Hematopoietic multipotent progenitor cell treated with erythropoietin and hydrocortisone succinate and interleukin-3 and kit ligand, for 15 days (in vitro differentiated cells): ENCODE measurements at places on chromosomes 1 and 21.

DNA sequence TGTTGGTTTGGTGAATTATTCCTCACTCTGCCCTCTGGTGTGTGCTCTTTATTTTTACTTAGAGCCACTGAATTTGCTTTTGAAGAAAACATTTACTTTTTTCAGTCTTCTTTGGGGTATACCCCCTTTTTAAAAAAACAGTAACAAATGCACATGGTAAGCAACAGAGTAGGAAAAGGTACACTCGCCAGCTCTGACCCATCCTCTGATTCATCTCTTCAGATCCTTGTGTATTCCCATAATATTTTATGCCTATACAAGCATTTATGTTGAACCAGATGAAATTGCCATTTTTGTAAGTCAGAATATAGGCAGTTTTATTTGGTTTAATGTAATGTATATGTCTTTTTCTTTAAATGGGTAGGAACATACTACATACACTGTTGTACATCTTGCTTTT, 28.3 kb downstream of the TTC3 start:
- no peak for DNase-seq

- DNase-seq, result no peak
Observed at GRCh38 chr1:71393301-71393700, 312.5 kb upstream of the ZRANB2 start.

DNA sequence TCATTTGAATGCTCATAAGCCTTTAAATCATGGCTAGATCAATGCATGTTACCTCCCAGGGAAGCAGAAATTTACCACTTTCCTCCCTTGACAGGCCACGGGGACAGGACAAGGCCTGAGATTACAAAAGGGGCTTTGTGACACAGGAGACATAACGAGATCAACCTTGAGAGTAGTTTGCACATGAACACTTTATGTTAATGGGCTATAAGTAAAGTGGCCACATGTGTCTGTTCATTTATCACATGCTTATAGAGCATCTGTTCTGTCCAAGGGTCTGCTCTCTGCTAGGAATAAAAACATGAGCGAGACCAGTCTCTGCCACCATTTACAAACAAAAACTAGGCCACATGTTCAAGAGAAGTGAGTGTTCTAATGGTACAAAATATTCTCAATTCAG, 144.1 kb upstream of the C8B start:
- DNase-seq, result no peak

DNA sequence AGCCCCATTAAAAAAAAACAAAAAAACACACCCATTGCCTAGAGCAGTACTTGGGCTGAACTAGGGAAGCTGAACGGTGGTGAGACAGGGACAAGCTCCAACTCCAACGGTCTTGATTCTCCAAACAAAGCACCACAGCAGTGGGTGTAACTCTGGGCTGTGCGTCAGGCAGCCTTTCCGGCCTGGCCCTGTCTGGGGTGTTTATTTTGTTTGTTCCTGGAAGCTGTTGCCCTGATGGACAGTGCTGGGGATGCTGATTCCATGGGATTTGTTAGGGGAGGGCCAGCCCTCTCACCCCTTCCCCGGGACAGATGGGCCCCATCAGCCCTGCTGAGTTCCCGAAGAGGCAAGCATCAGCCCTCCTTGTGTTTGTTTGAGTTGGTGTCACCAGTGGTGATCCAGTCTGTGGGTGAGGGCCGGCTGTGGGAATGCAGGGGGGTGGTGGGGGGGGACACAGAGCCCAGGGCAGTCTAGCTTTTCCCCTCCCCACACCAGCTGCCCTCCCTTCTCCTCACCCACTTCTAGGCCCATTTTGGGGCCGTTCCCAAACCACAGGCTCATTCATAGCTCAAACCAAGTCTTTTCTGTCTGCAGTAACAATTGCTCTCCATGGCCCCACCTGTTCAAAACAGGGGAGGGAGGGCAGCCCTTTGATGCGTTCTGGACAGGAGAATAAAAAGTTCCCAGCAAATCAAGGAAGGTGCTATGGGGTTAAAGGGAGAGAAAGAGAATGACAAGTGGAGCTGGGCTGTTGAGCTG, 4.5 kb downstream of the WNT2B start:
- no peak for DNase-seq

GRCh38 chr1:79749607-79750006, 743.1 kb upstream of the ADGRL4 start:
- DNase-seq, result no peak

DNA sequence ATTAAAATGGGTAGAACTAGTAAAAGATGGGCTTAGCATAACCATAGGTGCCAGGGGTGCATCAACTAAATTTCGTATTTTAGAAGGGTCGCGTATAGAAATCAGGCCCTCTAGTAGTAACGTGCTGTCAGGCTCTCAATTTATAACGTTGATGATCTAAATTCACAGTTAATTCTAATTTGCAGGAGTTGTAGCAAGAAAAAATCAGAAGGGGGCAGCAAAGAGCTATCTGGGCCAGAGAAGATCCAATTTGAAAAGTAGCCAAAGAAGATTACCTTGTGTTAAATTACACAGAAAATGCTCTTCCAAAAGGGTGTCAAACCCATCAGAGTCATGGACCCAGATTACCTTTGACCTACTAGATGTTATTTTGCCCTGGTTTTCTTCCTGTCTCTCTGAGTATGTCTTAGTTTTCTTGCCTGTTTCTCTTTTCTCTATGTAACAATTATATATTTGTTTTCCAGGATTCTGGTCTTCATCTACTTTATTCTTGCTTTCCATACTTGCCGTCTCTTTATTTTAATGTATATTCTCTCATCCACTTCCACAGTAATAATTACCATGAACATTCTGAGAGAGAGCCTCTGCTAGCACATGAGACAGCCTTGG, 1030.9 kb downstream of the AMY1C start:
- peak; percentile 8 for DNase-seq
